ENCODE measurements at places on chromosomes 1 and 21. TPM values are rescaled to one million over a fixed set of nuclear protein-coding genes. Genes with fewer than 3 reads are reported as not detected.

Gene KRTAP13-3
- not detected for total RNA-seq

Gene MEX3A
- 2.1 TPM for total RNA-seq

Gene GPR37L1
- not detected for total RNA-seq

Gene ZNF362
- 6.6 TPM for total RNA-seq

Gene FNDC10
- total RNA-seq = 3.4 TPM

Gene CROCC
- total RNA-seq = 5.6 TPM

Gene TIMM17A
- total RNA-seq = 74.3 TPM

Gene AGT
- not detected for total RNA-seq

Gene EPHA10
- not detected for total RNA-seq

Gene FAF1
- 102 TPM for total RNA-seq
